ENCODE measurements at places on chromosomes 2 and 18.
A peak's percentile ranks its signal among the peaks of the same experiment; 100 is the strongest.

- DNase-seq: no peak
Observed at GRCh38 chr2:3283206-3283605, 94.4 kb downstream of the EIPR1 start.

- DNase-seq: no peak
Observed at GRCh38 chr2:72210470-72210869, 62.8 kb upstream of the CYP26B1 start.

DNA sequence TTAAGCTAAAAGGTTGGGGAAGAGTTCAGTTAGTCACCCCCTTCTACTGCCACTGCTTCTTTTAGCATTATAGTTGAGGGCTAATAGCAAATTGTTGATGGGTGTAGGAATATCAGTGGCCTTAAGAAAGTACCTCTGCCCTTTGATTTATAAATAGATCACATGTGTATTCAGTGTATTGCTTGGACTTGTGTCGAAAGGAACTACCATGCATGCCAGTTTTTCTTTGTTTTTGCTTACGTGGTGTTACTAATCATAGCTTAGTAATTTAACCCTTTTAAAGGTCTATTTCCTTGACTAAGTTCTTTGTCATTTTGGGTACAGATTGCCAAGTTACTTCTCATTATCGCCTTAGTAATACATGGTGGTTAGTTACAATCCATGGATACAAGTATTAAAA lies 85.6 kb downstream of the MIB1 start:
- DNase-seq: peak; percentile 86

GRCh38 chr2:34159901-34160300 lies 560.8 kb upstream of the FAM98A start:
- no peak for DNase-seq

GRCh38 chr18:9987345-9987744 lies 73.5 kb downstream of the VAPA start:
- DNase-seq: no peak

- DNase-seq: peak; percentile 52
Observed at GRCh38 chr2:144849612-144850011, 329.7 kb upstream of the ZEB2 start.

- no peak for DNase-seq
Observed at GRCh38 chr2:107657049-107657448, 169.6 kb upstream of the RGPD4 start.

DNA sequence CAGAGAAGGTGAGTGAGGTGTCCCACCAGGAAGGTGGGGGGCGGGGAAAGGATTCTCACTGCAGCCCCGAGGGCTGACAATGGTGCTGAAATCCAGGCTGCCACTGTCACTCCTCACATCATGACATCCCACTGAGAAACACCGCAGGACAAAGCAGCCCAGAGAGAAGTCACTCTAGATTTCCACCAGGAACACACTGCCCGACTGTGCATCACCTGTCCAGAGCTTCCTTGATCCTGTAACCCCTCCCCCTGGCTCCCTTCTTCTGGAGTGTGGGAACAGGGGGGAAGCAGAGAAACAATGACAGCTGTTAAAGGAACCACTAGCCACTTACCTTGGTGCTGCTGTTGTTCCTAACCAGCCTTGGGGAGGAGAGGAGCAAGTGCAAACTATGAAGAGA lies 69.9 kb downstream of the MRO start:
- DNase-seq: no peak

DNA sequence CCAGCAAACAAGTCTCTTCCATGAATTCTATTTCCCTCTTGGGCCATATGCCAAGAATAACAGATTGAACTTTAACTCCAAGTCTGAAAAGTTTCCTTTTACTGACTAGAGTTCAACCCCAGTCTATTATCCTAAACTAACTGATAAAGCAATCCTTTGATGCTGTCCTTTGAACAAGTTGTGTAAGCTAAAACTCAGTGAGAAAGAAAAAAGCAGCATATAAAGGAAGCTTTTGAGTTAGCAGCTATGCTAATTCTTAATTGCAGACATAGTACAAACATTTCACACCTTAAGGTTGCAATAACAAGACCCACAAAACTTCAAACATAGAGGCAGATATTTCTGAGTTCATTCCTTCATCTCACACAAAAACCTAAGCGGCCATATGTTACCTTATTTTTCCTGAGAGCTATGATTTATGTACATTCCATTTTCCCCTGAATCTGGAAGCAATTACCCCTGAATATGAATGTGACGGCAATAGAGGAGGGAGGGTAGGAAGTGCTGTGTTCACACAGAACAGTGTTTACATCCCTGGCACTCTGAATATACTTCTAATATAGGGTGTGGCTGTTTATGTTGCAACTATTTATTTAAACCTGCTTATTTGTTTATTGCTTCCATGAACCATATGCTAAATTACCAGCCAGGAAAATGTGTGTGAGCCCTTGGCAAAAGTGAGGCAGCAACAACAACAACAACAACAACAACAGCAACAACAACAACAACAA lies 180.6 kb downstream of the IRS1 start:
- DNase-seq: peak; percentile 85

- no peak for DNase-seq
Observed at GRCh38 chr2:130369311-130369964, 13.6 kb downstream of the PTPN18 start.

GRCh38 chr2:37585295-37585908 lies 86.0 kb downstream of the CDC42EP3 start:
- DNase-seq: peak; percentile 32

DNA sequence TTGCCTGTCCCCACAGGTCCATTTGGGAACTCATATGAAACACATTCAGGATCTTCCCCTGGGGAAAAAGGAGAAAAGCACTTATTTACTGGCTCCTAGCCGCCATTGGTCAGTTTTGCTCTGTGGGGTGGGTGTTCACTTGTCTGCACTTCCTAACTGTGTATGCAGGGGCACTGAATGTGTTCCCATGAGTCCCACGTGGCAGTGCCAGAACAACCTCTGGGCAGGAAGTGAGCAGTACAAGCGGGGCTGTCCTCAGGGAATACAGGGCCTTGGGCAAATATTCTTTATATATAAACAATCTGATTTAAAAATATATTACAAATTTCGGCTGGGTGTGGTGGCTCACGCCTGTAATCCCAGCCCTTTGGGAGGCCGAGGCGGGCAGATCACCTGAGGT lies 21.8 kb upstream of the CTIF start:
- no peak for DNase-seq

- no peak for DNase-seq
Observed at GRCh38 chr2:144517866-144518747, 1.8 kb downstream of the ZEB2 start.

- no peak for DNase-seq
Observed at GRCh38 chr18:55007602-55008001, 48.3 kb upstream of the CCDC68 start.

GRCh38 chr2:24711865-24712264 lies 81.3 kb downstream of the PTRHD1 start:
- no peak for DNase-seq

GRCh38 chr2:170073288-170073687 lies 104.7 kb upstream of the MYO3B start:
- peak; percentile 68 for DNase-seq

- DNase-seq: no peak
Observed at GRCh38 chr2:158602027-158602426, 145.3 kb downstream of the PKP4 start.

GRCh38 chr2:16485251-16485650 lies 180.4 kb downstream of the CYRIA start:
- no peak for DNase-seq

DNA sequence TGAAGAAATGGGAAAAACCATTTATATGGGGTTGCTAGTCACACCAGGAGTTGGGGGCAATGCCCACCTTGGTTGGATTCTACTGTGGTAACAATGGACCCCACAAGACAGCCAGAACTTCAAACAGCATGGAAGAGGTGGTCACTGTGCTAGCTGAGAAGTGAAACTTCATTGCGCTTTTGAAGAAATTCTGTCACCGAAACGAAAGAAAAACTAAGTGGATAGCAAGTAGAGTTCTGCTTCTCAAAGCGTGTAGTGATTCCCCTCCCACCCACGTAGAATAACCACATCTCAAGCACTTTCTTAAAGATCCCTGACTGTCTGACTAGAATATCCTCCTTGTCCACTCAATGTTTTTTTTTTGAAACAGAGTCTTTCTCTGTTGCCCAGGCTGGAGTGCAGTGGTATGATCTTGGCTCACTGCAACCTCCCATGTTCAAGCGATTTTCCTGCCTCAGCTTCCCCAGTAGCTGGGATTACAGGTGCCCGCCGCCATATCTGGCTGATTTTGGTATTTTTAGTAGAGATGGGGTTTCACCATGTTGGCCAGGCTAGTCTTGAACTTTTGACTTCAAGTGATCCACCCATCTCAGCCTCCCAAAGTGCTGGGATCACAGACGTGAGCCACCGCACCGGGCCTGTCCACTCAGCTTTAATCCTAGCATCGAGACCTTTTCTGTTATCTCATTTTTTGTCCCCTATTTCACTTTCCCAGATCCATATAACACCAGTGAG lies 30.1 kb upstream of the CCL20 start:
- no peak for DNase-seq

DNA sequence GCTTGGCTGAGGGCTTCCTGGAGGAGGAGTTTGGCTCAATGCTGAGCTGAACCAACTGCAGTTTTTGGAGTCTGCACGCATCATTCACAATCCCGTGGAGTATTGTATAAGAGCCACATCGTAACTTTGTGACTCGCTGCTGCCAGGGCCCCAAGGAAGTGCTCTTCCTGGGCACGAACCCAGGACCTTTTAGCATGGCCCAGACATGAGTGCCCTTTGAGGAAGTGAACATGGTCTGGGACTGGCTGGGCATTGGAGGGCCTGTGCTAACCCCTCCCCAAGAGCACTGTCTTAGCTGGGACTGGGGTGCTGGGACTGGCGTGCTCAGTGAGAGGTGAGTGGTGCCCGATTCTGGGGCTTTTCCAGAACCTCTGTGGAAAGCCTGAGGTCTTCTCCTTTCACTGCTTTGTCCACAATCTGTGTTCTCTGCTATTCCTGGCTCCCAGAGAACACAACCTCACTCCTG lies 88.6 kb downstream of the LIPG start:
- peak; percentile 44 for DNase-seq

- DNase-seq: no peak
Observed at GRCh38 chr2:152693033-152693432, 24.2 kb downstream of the PRPF40A start.

DNA sequence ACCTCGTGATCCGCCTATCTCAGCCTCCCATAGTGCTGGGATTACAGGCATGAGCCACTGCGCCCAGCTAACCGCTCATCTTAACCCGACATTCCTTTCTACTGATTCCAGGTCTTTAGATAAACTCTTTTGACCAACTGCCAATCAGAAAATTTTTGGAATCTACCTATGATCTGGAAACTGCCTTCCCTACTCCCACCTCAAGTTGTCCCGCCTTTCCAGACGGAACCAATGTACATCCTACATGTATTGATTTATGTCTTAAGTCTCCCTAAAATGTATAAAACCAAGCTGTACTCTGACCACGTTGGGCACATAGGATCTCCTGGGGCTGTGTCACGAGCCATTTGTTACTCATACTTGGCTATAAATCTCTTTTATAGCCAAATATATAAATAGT lies 3.2 kb upstream of the NEU2 start:
- DNase-seq: peak; percentile 66

- peak; percentile 27 for DNase-seq
Observed at GRCh38 chr2:191302459-191303139, 57.4 kb downstream of the MYO1B start.

DNA sequence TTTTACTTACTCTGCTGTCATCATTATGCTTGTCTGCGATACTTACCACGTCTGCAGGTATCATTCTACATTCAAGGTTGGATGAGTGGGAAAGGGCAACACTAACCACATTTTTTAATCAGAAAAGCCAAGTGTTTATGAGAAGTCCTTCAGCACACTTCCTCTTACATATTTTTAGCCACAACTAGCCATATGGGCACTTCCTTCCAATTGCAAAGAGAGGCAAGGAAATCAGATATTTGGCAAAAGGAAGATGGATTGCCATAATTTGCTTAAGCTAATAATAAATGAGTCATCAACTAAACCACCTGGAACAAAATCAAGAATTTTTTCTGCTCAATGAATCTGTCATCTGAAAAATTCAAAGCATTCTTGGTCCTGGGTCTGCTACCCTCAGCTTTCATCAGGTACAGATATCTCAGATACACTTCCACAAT lies 16.7 kb upstream of the MRO start:
- DNase-seq: peak; percentile 69

DNA sequence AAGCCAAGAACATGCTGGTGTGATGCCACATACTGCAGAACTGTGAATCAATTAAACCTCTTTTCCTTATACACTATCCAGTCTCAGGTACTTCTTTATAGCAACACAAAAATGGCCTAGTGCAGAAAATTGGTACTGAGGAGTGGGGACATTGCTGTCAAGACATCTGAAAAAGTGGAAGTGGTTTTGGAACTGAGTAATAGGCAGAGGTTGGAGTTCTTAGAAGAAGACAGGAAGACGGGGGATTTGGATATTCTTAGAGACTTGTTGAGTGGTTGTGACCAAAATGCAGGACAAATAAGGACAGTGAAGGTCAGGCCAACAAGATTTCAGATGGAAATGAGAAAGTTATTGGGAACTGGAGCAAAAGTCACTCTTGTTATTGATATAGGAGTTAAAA lies 31.3 kb upstream of the CDH2 start:
- DNase-seq: no peak

GRCh38 chr2:44075541-44075940 lies 79.8 kb upstream of the LRPPRC start:
- DNase-seq: peak; percentile 73

Measured in fibroblast of mammary gland (primary cell).